Activated CD8-positive, alpha-beta memory T cell treated with anti-CD3 and anti-CD28 coated beads, Interleukin-2, amount 50 U/mL, for 48 hours (primary cell): ENCODE measurements at places on chromosomes 3 and 15.

- DNase-seq: no peak
Observed at GRCh38 chr15:59237924-59238331, 31.3 kb downstream of the LDHAL6B start.

- DNase-seq: no peak
Observed at GRCh38 chr3:68893600-68894239, 38.6 kb downstream of the TAFA4 start.

GRCh38 chr3:171711461-171712170 lies 98.7 kb downstream of the PLD1 start:
- no peak for DNase-seq

GRCh38 chr15:60426870-60427508 lies 29.2 kb upstream of the ANXA2 start:
- DNase-seq: no peak

- DNase-seq: no peak
Observed at GRCh38 chr3:126352476-126353454, 4.4 kb downstream of the KLF15 start.

DNA sequence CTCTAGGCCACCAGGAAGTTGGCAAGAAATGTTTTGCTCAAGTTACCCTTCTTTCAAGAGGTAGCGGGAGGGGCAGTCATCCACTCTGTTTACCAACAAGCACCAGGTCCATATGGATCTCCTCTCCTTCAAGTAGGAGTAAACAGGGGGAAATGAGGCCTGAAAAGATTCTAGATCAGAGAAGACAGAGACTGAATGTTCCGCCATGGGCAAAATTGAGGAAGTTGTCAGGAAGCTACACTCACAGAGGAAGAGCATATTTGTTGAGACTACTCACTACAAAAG lies 81.6 kb downstream of the KLF15 start:
- no peak for DNase-seq

- DNase-seq: no peak
Observed at GRCh38 chr3:15505479-15506165, 15.9 kb downstream of the COLQ start.

- no peak for DNase-seq
Observed at GRCh38 chr3:129317848-129318247, 39.2 kb downstream of the HMCES start.

- no peak for DNase-seq
Observed at GRCh38 chr3:149968216-149968615, 2.5 kb downstream of the PFN2 start.

DNA sequence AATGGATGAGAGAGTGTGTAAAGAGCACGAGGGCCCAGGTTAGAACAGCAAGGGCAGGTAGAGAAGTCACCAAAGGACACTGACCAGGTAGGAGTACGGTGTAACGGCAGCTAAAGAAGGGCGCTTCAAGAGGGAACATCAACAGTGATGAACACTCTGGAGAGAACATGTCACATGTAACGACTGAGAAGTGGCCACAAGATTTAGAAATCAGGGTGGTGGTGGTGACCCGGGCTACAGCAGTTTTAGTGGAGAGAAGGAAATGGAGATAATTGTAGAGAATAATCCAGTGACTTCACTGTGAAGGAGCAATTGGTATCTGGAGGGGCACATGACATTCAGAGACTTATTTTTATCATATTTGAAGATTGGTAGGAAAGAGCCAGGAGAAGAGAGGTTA lies 1.2 kb upstream of the C15orf40 start:
- no peak for DNase-seq

GRCh38 chr3:89565098-89565497 lies 457.7 kb downstream of the EPHA3 start:
- no peak for DNase-seq

DNA sequence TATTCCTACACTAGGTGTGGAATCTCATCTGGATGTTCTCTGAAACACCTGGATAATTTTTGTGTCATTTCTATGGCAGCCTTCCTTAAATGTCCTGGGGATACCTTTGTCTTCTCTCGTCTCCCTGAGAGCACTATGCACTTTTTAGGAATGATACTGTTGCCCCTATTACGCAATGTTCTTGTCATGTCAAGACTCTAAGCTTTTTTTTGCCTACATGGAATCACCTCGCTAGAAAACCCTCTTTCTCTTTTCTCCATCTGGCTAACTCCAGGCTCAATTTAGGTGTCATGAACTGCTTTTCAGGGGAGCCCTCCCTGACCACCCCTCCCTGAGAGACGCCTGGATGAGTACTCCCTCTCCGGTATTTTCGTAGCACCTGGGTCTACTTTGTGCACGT lies 81.3 kb downstream of the SOX2 start:
- DNase-seq: no peak

GRCh38 chr15:73019601-73020146 lies 32.6 kb upstream of the NEO1 start:
- DNase-seq: no peak

GRCh38 chr3:127784865-127785710 lies 37.2 kb downstream of the MGLL start:
- DNase-seq: no peak

DNA sequence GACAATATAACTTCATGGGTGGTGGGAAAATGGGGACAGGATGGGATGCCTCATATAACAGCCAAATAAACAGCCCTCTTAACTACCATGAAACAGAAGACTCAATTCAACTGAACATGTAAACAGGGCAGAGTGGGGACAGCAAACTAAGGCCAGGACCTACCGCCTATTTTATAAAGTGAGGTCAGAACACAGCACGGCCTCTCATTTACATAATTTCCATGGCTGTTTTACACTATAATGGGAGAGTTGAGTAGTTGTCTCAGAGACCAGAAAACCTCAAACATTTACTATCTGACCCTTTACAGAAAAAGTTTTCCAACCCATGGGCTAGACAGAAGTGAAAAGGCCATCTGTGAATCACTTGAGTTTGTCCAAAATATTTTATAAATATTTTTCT lies 56.7 kb upstream of the SNRPA1 start:
- DNase-seq: no peak

DNA sequence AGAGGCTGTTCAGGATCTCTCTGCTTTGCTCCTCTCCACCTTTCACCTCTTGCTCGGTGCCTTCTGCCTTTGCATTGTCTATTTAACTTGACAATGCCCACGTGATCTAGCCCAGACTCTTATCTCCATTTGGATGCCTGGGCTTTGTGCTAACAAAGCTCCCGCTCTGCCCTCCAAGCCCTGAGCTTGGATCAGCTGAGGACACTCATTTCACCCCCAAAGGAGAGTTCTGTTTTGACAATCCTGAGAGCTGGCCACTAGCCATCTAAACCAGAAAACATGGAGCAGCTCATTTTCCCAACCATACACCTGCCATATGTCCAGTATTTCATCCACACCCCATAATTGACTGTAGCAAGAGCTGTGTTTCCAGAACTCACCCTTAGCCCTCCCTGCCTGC lies 12.8 kb downstream of the GPR176 start:
- no peak for DNase-seq

GRCh38 chr3:46923559-46924350 lies 46.2 kb downstream of the PTH1R start:
- DNase-seq: no peak

- no peak for DNase-seq
Observed at GRCh38 chr3:177424521-177424920, 227.2 kb upstream of the TBL1XR1 start.

DNA sequence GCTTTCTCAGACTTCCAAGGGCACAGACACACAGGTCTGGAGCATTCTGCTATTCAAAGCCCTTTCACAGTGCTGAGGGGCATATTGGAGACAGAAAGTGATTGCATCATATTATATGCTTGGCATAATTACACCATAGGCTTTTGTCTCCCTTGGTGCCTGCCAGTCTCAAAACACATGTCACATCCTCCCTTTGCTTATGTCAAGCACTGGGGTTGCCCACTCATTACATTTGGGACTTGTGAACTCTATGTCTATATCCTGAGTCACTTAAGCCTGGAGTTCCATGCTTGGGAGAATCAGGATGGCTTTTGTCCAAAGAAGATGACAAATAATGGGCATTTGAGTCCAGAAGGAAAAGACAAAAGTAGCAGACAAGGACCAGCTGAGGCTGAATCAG lies 12.3 kb upstream of the PDZRN3 start:
- DNase-seq: no peak

GRCh38 chr3:88082854-88083253 lies 23.8 kb downstream of the ZNF654 start:
- DNase-seq: no peak

DNA sequence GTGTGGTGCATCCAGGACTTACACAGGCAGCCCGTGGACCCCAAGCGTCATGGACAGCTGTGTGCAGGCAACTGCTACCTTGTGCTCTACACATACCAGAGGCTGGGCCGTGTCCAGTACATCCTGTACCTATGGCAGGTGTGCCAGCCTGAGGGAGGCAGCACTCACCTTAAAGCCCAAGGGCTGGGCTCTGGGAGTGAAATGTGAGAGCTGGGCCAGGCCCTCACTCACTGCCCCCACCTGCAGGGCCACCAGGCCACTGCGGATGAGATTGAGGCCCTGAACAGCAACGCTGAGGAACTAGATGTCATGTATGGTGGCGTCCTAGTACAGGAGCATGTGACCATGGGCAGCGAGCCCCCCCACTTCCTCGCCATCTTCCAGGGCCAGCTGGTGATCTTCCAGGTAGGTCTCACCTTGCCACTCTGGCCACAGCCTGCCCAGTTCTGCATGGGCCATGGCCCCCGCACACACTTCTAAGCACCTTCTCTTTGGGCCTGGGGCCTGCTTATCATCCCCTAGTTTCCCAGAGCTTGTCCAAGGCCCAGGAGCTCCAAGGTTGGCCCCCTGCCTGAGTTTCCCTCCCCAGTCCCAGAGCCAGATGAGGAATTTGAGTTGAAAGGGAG lies 11.0 kb downstream of the VILL start:
- DNase-seq: no peak

GRCh38 chr3:36900474-36901443 lies 44.1 kb downstream of the TRANK1 start:
- DNase-seq: no peak

DNA sequence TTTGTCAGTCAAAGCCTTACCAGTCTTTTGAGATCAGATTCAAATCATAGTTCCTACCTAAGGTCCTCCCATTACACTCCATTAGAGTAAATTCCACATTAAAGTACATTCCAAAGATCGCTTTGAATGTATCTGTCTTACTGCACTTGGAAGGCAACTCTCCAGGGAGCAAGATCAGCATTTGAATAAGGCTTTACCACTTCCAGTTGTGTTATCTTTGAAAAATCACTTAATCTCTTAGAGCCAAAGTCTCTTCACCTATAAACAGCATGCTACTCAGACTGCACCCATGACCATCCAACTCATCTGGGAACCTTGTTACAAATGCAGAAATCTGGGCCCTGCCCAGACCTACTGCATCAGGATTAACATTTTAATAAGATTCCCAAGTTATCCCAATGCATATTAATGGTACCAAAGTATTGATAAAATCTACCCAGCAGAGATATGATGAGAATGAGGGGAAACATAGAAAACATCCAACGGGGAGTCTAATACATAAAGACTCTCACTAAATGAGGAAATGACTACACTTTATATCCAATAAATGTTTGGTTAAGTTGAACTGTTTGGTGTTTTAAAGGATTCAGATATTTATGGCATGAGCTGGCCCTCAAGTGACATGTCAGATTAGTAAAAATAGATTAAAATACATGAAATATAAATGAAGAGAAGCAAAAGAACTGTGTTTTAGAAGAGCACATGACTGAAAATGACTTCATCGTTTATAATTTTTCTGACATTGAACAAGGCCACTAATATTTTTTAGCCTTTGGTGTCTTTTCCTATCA lies 75.9 kb downstream of the TNIK start:
- DNase-seq: no peak

DNA sequence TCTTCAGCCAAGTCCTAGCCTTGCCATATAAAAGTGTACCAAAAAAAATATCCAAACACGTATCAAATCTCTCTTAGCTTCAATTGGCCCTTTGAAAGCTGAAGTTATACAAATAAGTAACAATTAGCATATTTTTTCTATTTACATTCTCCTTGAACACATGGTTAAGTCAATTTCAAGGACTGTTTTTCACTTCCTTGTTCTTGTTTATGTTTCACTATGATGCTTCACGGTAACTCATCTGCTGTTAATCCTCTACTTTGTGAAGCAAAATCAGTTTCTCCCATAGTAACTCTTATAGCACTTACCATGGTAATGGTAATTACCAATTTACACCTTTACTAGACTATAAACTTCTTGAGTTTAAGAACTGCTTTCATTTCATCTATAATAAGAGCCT lies 10.6 kb upstream of the SPRED1 start:
- no peak for DNase-seq

DNA sequence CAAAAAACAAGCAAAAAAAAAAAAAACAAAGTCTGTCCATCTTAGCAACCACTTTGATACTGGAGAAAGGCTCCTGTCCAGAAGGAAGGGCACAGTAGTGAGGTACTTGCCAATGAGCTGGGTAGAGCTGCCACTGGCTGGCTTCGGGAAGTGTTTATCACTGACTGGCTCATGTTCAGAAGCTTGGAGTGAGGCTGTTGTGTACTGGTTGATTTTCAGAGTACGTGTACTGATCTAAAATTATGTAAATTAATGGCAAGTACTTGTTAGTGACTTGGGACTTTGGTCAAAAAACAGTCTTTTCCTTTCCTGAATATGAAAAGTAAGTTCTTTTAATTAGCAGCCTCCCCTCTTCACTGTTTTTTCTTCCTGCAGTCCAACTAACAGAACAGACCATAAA lies 979 bp upstream of the ZNF621 start:
- no peak for DNase-seq

DNA sequence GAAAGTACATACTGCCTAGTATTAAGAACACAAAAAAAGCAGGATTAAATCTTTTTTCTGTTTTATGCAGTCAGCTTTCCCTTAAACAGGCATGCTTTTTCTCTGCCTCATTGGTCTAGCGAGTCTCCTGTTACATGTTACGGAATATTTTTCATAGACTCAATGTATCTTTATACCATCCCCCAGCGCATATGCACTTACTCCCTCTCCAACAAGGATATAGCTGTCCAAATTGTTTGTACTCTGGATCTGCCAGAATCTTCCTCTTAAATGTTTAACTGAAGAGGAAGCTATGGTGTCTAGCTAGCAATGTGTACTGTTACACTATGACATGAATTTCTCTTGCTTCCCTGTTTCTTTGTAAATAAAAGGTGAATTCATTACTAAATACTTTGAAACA lies 9.2 kb upstream of the SLCO3A1 start:
- DNase-seq: no peak

- no peak for DNase-seq
Observed at GRCh38 chr3:122063908-122064307, 8.7 kb downstream of the CD86 start.
